ENCODE measurements at places on chromosomes 6 and 20.

DNA sequence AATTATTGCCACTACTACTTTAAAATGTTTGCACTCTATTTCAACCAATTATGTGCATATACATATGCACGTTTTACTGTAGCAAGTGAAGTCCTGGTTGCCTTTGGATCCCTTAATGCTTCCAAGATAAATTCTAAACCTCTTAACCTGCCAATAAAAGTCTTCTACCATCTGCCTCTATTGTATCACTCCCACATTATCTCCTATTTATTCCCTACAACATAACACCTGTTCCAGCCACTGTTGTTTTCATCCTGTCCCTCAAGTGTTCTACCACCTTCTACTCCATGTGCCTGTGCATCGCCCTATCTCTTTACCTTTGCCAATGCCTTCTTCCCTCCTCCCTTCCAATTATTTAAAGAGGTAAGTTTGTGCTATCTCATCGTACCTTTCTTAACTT, 499.0 kb upstream of the RNF217 start:
- no peak for DNase-seq

GRCh38 chr6:168060521-168060931, 18.5 kb downstream of the FRMD1 start:
- DNase-seq = peak; percentile 75

GRCh38 chr6:18323935-18324705, 59.8 kb upstream of the DEK start:
- DNase-seq = peak; percentile 54

GRCh38 chr6:105545947-105546731, 143.3 kb upstream of the PREP start:
- peak; percentile 78 for DNase-seq

DNA sequence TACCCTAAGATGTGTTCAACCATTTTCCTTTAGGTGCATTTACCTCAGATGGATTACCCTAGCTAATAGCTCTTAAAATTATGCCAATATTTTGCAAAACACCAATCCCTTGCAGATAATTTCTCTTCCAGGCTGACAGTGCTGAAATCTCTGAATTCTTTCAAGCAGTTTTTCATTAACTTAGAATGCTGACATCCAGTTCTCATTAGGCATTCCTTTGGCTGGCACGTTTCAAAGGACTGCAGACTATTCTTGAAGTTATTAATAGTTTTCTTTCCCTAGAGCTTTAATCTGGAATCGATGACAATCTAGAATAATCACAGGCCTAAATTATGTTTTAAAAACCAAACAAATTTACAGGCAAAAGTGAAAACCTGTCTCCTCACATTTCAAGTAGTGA, 68.3 kb downstream of the SMLR1 start:
- no peak for DNase-seq

GRCh38 chr6:169536446-169537170, 165.2 kb downstream of the WDR27 start:
- peak; percentile 49 for DNase-seq

DNA sequence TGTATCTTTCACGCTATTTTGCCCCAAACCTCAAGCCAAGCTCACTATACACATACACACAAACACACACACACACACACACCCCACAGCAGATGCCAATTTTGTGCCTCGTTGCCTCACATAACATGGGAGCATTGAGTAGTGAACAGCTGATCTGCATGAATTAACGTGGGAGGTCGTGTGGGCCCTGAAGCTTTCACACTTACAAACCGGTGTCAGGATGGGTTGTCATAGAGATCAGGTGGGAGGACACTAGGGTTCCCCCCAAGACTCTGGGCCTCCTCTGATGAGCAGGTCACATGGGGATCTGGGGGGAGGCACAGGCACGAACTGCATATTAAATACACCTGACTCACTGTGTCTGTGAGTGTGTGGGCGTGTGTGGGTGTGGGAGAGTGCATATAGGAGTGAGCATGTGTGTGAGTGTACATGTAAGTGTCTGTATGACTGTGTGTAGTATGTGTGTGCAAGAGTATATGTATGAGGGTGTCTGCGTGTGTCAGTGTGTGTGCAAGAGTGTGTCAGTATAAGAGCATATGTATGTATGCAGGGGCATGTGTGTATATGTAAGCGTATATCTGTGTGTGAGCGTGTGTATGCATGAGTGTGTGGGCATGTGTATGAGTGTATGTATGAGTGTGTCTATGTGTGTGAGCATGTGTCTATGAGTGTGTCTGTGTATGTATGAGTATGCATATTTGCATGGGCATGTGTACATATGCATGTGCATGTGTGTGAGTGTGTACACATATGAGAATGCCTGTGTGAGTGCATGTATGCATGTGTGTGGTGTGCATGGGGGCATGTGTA, 370.4 kb downstream of the PREX1 start:
- DNase-seq = no peak

DNA sequence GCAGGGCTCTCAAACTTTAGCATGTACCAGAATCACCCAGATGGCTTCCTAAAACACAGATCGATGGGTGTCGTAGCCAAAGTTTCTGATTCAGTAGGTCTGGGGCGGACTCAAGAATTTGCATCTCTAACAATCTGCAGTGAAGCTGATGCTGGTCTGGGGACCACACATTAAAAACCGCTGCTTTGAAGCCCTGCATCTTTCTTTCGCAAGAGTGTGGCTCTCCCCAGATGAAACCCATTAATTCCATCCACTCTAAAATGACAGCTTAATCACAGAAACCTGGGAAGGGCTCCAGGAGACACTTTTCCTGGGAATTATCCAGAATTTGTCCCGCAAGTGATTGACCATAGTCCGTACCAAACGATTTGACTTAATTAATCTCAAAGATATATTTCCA, 319.8 kb upstream of the PLCB4 start:
- peak; percentile 57 for DNase-seq

DNA sequence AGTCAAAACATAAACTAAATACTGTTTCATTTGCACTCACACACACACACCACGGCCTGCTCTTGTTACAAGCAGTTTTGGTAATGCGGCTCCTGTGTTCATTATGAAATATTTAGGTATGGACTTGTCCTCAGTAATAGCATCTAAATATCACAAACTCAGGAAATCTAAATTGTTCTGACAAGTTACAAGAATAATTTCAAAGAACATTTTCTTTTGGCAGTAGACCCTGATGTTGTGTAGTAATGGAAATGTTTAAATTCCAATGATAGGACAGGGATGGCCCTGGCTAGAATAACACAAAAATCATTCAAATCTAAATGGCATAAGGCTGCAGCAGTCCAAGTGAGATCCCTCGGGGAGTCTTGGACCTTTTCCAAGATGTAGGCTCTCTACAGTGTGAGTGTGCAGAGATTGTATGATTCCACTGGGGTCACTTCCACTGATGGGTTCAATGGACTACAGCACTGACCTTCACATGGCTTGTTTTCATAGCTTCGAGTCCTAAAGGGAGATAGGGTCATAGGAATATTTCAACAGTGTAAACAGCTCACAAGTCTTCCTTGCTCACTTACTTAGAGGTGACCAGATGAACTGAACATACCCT, 210.6 kb upstream of the PLCB4 start:
- DNase-seq = no peak

DNA sequence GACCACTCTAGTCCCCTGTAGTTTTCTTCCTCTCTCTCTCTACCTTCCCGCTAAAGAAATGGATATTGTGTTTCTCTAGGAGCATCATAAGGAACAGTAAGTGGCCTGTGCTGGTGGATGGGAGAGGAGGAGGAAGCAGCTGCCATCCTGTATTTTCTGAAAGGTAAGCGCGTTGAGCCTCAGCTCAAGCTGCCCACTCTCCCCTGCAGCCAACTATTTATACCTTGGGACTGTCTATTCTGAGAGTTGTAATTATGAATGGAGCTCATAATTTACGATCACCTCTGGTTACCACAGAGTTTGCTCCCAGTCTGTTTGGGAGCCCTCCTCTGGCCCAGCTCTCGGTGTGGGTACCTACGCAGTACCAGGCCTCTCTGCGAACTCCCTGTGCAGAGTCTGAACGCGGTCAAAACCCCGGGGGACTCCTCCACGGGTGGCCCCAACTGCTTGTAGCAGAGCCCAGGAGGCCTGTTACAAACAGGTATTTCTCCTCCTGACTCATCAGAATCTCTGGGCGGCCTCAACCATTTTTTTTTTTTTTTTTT, 285.4 kb downstream of the SMOC2 start:
- DNase-seq = no peak

GRCh38 chr20:52481443-52481842, 289.9 kb upstream of the ZFP64 start:
- DNase-seq = no peak

DNA sequence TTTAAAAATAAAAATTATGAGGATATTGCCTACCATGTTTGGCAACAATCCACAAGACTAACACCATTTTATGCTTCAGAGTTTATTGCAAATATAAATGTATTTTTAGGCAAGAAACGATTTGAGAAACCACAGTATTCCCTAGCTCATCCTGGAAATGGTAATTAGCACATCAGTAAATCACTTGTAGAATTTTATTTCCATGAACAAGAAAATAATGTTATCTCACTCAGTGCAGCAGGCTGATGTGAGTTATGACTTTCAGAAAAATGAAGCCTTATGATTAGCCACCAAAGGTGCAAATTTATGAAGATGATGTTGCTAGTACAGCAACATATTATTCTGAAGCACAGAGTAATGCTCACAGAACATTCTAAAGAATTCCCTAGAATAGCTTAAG, 127.7 kb upstream of the GJE1 start:
- DNase-seq = no peak

- no peak for DNase-seq
Measured at GRCh38 chr6:90241229-90241880, 55.3 kb downstream of the BACH2 start.

DNA sequence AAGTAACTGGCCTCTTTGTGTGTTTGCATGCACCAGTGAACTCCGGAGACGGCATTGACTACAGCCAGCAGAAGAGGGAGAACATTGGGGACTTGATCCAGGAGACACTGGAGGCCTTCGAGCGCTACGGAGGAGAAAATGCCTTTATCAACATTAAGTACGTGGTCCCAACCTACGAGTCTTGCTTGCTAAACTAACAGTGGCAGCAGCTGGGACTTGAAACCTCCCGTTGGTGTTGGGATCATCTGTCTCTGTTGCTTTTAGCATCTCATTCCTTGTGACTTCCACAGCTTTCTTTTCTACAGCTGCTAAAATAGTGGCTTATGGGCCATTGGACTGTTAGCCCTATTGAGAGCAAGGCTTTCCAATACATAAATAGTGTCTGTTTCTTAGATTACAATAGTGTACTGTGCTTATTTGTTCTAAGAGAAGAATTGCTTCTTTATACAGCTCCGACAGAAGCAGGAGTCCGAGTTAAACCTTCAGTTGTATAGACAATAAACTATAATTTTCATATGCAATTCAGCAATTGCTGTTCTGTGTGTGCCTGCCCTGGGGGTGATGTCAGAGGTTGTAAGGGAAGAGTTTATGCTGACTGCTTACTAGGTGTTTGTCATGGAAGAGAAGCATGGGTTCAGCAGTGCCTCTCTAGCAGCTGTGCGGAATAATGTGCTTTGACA, 99.6 kb upstream of the QKI start:
- DNase-seq = no peak

- DNase-seq = peak; percentile 53
Measured at GRCh38 chr6:118283766-118284165, 264.3 kb upstream of the PLN start.

- DNase-seq = no peak
Measured at GRCh38 chr6:41209547-41210320, 8.8 kb upstream of the TREML2 start.

DNA sequence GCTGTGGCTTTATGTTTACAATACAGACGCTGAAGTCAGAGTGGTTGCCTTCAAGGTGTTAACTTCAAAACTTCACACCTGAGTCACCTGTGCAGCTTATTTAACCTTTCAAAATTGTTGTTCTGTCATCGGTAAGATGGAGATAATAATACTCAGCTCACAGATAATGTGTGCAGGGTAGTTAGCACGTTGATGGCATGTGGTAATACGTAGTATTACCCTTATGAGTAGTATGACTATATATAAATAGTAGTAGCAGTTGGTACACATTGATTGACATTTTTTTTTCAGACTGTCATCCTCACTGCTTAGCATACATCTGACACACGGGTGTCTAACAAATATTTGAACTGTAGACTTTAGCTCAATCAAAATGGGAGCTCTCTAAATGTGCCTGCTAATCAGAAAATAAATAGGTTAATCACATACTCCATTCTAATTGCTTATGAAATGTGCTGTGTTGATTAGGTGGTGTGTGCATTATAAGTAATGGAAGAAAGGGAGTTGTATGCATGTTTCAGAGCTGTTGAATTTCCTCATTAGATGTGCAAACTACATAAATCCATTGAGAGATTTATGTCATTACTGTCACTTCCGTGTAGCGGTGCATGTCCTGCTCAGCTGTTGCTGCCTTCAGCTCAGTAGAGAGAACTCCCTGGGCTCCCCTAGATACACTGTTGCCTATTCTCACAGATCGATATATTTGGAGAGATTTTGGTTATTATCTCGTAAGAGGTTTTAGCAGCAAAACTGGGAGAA, 11.2 kb upstream of the MROH8 start:
- DNase-seq = no peak

DNA sequence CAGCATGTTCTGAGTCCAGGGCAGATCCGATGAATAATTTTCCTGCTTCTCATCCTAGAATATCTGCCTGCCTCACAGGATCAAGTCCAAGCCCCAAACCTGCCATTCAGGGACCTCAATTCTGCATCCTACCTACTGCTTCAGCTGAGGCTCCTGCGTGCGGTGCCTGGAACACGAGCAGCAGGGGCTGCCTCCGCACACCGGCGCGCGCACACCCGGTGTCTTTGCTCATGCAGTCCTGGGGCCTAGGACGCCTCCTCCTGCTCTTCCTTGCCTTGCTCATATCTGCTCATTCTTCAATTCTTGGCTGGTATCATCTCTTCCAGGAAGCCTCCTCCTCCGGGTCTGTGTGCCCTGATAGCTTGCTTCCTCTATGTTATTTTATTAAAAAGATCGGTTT, 81.1 kb upstream of the AGPAT4 start:
- DNase-seq = no peak

- no peak for DNase-seq
Measured at GRCh38 chr6:26197636-26197932, 110.4 kb downstream of the HFE start.

DNA sequence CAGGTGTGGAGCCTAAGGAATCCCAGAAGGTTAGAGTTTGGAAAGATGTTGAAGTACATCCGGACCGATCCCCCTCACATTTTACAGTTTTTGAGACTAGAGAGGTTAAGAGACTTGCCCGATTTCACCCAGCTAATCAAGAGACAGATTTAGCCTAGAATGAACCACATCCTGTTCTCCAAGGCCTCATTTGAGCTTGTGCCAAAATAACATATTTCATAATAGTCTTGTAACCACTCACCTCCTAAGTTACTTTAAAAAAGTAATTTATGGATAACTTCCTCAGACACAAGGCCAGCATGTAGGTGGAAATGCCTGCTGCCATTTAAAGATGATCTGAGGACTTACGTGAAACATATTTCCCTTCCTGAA, 39.8 kb upstream of the ARHGAP18 start:
- DNase-seq = peak; percentile 49

DNA sequence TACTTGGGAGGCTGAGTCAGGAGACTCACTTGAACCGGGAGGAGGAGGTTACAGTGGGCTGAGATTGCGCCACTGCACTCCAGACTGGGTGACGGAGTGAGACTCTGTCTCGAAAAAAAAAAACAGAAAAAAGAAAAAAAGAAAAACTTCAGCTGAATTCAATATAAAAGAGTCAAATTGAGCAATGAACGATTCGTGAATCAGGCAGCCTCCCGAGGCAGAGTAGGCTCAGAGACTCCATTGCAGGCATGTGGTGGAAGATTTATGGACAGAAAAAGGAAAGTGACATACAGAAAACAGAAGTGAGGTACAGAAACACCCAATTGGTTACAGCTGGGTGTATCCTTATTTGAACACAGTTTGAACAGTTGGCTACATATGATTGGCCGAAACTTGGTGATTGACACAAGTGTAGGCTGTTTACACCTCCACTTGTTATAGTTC, 56.3 kb downstream of the HLA-DPB1 start:
- no peak for DNase-seq
